ENCODE measurements at places on chromosomes 2 and 18.

- DNase-seq, result no peak
Observed at GRCh38 chr2:84858937-84859336, 21.9 kb downstream of the TRABD2A start.

DNA sequence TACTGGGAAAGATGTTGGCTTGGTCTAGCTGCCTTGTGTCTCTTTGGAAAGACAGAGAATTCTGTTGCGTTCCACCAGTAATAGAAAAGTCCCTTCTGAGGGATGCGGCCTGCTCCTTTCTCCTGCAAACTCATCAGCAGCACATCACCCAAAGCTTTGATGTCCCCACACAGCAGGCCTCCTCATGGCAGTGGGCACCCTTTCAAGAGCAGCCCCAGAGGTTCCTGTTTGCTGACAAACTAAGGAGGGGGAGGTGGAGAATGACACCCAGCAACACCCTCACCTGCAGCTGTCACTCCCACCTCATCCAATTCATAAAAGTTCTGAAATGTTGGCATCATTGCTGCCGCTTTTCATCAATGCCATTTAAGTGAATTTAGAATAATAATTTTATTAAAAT lies 556.6 kb downstream of the BCL11A start:
- no peak for DNase-seq

DNA sequence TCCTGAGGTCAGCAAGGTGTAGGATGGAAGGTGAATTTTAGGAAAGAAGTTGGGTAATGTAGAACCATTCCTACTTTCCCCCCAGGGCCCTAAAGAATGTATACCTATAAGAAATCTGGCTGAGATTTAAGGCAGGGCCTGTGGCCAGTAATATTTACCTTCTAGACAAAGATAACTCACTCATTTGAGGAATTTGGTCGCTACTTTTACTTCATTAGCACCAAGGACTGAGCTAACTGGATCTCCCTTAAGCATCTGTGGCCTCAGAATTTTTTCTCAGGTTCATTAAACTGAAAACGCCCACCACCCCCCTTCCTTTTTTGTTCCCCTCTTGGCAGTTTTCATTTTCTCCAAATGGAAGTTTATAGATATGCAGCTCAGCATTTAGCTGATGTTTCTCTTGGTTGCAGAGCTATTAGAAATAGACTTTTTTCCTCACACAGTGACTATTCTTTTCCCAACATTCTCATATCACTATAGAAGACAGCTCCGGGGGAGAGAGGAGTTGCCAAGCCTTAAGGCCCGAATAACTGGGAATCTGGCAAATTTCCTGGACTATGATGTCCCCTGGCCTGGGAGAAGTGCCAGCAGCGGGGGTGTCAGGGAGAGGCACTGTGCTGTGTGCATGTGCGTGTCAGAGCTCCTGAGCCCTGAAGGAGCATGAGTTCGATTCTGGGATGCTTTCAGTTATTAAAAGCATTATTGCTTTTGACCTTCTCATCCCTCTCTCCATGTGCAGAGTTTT lies 310.9 kb downstream of the PRKCE start:
- no peak for DNase-seq

- DNase-seq, result peak; percentile 47
Observed at GRCh38 chr2:46179037-46179621, 118.1 kb upstream of the EPAS1 start.

DNA sequence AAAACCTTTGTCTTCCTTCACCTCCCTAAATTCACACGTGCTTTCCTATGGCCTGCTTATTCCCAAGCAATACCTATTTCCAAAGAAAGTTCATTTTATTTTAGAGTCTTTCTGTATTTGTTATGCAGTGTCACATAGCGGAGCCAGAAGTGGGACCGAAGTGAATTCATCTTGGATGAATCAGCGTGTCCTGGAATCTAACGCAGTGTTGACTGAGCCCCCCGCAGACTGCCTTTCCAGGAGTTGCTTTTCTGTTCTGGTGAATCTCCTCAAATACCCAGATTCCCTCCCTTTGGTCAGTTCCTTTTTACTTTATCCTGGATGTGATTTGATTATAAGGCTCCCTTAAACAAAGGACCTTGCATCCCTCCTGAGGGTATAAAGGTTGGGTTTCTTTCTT lies 10.8 kb downstream of the ALPP start:
- no peak for DNase-seq

DNA sequence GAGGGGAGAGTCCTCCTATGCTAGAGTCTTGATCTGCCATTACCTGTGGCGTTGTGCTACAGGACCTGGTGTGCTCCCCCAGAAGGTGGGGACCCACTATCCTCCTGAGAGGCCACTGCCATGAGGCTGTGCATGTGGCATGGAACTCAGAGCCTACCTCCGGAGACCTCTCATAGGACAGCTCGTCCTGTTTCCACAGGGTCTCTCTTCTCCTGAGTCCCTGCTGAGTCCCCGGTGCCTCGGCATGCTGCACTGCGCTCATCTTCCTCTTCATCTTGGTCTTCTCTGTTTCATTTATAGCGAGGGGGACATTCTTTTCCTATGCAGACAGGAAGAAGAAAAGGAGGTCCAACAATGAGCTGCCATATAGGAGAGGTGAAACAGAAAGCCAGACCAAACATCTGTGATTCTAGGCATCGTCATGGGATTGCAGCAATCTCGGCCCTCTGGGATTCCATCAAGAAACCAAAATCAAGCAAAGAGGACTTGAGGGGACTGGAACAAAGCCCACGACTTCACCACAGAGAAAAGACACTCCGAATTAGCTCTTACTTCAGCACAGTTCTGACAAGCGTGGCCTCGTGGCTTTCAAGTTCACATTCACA lies 83.7 kb downstream of the KCNF1 start:
- no peak for DNase-seq

GRCh38 chr2:241568726-241569125 lies 10.2 kb downstream of the BOK start:
- no peak for DNase-seq

GRCh38 chr18:72985686-72986085 lies 117.9 kb upstream of the NETO1 start:
- no peak for DNase-seq

DNA sequence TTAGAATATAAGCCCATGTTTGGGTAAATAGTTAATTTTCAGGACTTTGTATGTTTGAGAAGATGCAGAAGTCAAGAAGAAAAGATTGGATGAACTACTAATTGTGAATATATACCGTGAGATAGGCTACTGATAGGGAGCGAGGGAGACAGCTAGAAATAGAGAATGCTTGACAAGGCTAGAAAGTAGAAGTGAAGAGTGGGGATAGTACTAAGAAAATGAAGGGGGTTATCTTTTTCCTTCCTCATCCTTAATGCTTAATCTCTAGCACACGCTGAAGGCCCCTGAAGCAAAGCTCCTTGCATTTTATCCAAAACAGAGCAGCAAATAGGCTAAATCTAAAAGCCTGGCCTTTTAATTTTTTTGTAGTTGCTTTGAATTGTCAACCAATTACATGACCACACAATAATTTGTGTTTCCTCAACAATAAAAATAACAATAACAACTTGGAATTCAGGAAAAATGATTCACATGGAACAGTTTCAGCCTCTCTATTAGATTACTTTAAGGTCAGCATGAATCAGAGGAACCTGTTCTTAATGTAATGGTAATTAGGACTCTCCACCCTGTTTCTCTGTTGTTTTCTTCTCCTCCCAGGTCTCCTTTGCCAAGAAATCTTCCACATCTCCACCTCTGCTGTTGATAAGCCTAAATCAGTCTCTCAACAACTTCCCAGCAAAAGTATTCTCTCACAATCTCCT lies 1071.3 kb upstream of the ZEB2 start:
- DNase-seq, result no peak
